ENCODE measurements at places on chromosomes 16 and 17. TPM values are rescaled to one million over a fixed set of nuclear protein-coding genes. Genes with fewer than 3 reads are reported as not detected.

DNA sequence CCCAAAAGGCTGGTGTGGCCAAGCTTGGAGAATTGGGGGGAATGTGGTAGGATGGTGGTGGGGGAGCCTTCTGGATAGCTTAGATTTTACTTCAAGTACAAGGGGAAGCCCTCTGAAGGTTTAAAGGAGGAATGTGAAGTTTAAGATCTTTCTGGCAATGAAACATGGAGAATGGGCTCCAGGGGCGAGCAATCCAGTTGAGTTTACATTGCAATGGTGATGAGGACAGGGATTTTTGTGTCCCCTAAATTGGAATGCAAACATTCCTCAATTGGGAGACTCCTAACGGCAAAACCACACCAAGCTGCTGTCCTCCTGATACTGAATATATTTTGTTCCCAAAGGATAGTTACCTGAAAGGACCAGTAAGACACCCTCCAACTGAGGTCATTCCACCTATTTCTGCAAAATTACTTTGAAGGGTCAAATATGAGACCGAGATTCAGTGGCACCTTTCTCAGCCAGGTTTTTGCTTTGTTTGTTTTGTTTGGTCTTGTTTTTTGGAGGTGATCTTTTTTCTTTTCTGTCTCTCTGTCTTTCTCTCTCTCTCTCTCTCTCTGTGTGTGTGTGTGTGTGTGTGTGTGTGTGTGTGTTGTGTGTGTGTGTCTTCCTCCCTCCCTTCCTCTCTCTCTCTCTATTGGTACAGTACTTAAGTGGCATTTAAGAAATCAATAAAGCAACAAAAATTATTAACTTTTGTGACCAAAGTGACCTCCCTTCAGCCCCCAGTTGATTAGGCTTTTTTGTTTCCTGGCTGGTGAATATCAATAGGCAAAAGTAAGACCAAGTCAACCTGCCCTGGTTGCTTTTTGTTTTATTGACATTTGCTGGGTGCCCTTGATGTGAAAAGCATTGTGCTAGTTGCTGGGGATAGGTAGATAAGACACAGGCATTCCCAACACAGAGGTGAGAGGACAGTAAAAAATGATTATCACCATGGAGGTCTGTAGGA, 16.4 kb upstream of the TAT start:
- H3K4me3 ChIP-seq, result no peak overlapping the region
- H3K27me3 ChIP-seq, result no peaks in the 10 kb centered on the region
- H3K4me1 ChIP-seq, result peaks cover 2% of the 10 kb centered on the region

The GPR179 gene
- total RNA-seq, result 0.05 TPM

- no peaks in the 10 kb centered on the region for H3K27me3 ChIP-seq
- DNase-seq, result no peak
- peaks cover 10% of the 10 kb centered on the region for H3K4me1 ChIP-seq
- no peaks in the 10 kb centered on the region for H3K36me3 ChIP-seq
- H3K27ac ChIP-seq, result no peak overlapping the region
These were observed 84.2 kb downstream of the WWOX start for GRCh38 chr16:78183437-78184237.

The ALOX15B gene
- not detected for total RNA-seq

DNA sequence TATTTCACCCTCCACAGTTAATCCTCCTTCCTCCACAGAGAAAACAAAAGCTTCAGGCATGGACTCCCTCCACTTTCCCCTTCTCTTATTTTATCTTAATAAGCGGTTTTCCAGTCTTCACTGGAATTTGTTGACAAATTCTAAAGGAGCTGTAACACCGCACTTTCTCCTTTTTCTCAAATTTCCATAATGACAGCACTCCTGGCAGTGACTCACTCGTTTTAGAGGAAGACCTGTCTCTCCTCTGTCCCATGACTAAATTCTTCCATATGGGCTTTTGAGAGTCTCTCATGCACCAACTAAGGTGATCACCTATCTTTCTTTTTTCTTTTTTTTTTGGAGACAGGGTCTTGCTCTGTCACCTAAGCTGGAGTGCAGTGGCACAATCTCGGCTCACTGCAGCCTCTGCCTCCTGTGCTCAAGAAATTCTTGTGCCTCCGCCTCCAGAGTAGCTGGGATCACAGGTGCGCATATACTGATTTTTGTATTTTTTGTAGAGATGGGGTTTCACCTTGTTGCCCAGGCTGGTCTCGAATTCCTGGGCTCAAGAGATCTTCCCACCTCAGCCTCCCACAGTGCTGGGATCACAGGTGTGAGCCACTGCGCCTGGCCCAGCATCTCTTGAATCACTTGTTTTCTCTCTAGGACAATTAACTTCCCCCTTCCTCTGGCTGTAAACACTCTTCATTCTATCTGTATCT, 7.7 kb downstream of the ITGAM start:
- no peak overlapping the region for H3K27ac ChIP-seq
- H3K36me3 ChIP-seq, result no peaks in the 10 kb centered on the region
- no peaks in the 10 kb centered on the region for H3K27me3 ChIP-seq

GRCh38 chr17:36705874-36706731, 104.7 kb downstream of the MRM1 start:
- H3K36me3 ChIP-seq, result no peaks in the 10 kb centered on the region
- no peak overlapping the region for H3K4me3 ChIP-seq
- H3K27ac ChIP-seq, result no peak overlapping the region
- H3K27me3 ChIP-seq, result no peaks in the 10 kb centered on the region
- no peaks in the 10 kb centered on the region for H3K4me1 ChIP-seq

DNA sequence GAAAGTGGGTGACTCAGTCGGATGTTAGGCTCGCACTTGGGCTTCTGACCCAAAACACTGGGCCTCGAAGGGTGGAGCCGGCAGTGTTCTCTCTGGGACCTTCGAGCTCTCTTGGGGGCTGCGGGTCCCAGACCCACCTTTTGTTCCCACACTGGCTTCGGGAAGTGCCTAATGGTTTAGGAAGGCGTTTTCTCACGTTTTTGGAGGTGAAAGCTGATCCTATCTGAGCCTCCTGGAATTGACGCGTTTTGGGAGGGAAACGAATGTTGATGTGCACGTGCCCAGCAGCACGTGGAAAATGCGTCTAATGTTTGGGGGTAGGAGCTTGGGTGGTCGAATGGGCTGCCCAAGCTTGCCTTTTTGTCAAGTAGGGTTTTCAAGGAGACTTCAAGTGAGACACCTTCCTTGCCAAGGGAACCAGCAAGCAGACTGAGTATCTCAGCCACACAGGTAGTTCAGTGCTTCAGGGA, 666 bp downstream of the HGS start:
- H3K4me1 ChIP-seq, result 0 out of 2 replicates have a peak, but pooled peaks cover 10% of the 10 kb centered on the region
- peak overlapping the region; percentile 62 for H3K4me3 ChIP-seq
- peaks cover 5% of the 10 kb centered on the region for H3K36me3 ChIP-seq

GRCh38 chr17:82447876-82448275, 2.7 kb downstream of the CYBC1 start:
- H3K36me3 ChIP-seq, result no peaks in the 10 kb centered on the region
- DNase-seq, result no peak
- no peak overlapping the region for H3K27ac ChIP-seq
- H3K27me3 ChIP-seq, result no peaks in the 10 kb centered on the region

GRCh38 chr17:39139561-39139960, 11.9 kb downstream of the PLXDC1 start:
- no peak for DNase-seq
- no peaks in the 10 kb centered on the region for H3K36me3 ChIP-seq
- H3K27ac ChIP-seq, result no peak overlapping the region
- no peaks in the 10 kb centered on the region for H3K4me1 ChIP-seq
- H3K4me3 ChIP-seq, result no peak overlapping the region
- no peaks in the 10 kb centered on the region for H3K27me3 ChIP-seq

DNA sequence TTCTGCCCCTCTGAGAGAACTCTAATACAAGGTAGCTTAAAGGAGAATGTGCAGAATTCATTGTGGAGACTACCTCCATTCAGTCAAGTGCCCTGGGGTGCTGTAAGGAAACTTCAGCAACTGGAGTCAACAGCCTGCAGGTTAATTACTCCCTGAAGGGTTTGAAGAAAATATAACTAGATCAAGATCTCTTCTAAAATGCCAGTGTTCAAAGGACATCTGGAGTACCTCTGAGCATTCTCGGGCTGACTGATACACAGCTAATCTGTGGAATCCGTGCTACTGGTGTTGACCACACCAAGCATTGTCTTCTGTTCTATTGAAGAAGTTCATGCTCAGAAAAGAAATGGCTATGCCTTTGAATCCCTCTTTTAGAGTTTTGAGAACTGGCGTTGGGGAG, 11.5 kb upstream of the ATXN1L start:
- H3K36me3 ChIP-seq, result no peaks in the 10 kb centered on the region
- H3K4me1 ChIP-seq, result no peaks in the 10 kb centered on the region
- DNase-seq, result no peak
- no peaks in the 10 kb centered on the region for H3K27me3 ChIP-seq
- no peak overlapping the region for H3K27ac ChIP-seq
